ENCODE measurements at places on chromosomes 5 and 9. TPM values are rescaled to one million over a fixed set of nuclear protein-coding genes. Genes with fewer than 3 reads are reported as not detected.

Gene ANKRD31
- 0.02 TPM for polyA plus RNA-seq

Gene FCN2
- not detected for polyA plus RNA-seq

Gene TBCA
- 40.4 TPM for polyA plus RNA-seq

Gene ARHGEF39
- polyA plus RNA-seq: 18.7 TPM

Gene CDC25C
- 12.1 TPM for polyA plus RNA-seq

Gene LVRN
- polyA plus RNA-seq: 0.08 TPM
